ENCODE measurements at places on chromosomes 11 and 22. TPM values are rescaled to one million over a fixed set of nuclear protein-coding genes. Genes with fewer than 3 reads are reported as not detected.

FOXRED2 gene
- 5.3 TPM for total RNA-seq

MS4A12 gene
- total RNA-seq, result 0.31 TPM

RFPL3 gene
- total RNA-seq, result not detected

GRCh38 chr11:47765086-47765485 lies 2.1 kb downstream of the FNBP4 start:
- DNase-seq, result peak; percentile 27

DNA sequence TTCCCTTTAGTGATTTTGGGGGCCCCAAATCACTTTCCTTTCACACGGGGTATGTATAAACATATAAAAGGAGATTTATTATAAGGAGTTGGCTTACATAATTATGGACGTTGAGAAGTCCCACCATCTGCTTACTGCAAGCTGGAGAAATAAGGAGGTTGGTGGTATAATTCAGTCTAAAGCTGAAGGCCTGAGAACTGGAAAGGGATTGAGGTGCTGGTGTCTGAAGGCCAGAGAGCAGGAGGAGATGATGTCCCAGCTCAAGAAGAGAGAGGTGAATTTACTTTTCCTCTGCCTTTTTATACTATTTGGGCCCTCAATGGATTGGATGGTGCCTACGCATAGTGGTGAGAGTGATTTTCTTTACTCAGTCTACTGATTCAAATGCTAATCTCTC lies 1.3 kb upstream of the ZNF202 start:
- DNase-seq, result no peak

DNA sequence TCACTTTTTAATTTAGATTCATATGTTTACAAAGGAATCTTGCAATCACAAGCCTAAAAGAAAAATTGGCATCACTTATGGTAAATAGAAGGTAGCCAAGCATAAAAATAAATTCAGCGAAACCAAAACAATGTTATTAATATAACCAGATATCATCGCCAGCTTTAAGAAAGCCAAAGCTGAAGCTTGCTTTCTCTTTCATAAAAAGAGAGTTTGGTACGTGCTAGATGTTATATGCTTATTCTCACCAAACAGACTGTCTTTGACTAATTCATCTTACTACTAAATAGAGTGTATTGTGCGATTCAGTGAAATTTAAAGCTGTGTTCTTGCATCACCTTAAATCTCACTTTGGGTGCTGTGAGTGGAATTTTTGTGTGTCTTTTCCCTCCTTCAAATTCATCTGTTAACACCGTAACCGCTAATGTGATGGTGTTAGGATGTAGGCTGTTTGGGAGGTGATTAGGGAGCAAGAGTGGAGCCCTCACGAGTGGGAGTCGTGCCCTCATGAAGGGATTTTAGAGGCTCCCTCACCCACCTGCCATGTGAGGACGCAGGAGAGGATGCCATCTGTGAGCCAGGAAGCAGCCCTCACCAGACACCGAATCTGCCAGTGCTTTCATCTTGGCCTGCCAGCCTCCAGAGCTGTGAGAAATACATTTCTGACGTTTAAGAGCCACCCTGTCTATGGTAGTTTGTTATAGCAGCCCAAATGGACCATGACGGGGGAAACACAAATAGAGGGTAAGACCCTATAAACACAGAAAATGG lies 134.1 kb upstream of the TMEM45B start:
- no peak for DNase-seq

DNA sequence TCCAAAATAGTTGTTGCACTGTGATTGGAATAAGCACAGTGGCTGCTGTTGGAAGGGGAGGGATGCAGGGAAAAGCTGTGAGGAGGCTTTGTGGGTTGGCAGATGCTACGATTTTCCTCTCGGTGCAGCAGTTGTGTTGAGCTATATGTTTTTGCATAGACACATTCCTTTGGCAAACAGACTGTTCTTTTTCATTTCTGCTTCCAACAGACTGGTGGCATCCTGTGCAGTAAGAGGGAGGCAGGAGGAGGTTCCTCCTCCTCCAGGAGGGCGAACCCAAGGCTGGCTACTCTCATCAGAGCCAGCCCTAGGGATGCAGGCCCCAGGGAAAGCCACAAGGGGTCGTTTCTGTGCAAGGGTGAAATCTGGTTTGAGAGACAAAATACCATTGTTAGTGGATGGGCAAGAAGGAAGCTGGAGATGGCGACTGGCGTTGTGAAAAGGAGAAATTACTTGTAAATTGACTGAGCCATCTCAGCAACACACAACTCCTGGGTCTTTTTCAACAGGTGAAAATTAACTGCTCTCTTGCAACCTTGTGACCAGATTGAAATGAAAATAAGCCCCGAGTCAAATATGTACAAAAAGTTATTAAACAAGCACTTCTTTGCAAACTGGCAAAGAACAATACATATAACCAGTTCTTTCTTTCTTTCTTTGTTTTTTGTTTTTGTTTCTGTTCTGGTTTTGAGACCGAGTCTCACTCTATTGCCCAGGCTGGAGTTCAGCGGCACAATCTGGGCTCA lies 26.5 kb upstream of the UBASH3B start:
- peak; percentile 31 for DNase-seq

DNA sequence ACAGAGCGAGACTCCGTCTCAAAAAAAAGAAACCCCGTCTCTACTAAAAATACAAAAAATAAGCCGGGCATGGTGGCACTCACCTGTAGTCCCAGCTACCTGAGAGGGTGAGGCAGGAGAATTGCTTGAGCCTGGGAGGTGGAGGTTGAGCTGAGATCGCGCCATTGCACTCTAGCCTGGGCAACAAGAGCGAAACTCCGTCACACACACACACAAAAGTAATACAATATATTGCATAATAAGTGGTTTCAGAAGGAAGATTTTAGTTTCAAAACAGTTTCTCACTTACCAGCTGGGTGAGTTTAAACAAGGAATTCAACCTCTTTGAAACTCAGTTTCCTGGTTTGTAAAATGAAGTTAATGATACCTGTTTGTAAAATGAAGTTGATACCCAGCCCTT lies 32.7 kb upstream of the HTR3A start:
- no peak for DNase-seq

GRCh38 chr11:35391922-35392688 lies 27.3 kb downstream of the SLC1A2 start:
- DNase-seq, result peak; percentile 38

DNA sequence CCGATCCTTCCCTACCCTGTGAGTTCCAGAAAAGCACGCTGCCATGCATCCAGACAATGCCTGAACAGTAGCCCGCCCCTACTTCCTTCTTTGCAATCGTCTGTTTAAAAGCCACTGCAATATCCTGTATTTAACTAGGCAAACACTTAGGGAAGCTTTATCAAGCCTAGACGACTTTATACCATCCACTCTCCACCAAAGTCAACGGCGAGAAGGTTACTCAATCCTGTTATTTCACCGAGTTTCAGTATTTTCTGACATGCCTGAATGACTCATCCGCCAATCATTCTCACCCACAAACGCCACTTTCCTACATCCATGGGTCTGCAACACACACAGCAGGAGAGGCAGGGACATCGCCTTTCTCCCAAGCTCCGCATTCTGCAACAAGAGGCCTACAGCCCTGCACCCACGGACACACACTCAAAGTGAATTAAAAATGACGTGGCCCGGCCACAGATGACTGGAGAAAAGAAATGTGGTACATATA lies 9.3 kb downstream of the CELSR1 start:
- DNase-seq, result peak; percentile 89

DNA sequence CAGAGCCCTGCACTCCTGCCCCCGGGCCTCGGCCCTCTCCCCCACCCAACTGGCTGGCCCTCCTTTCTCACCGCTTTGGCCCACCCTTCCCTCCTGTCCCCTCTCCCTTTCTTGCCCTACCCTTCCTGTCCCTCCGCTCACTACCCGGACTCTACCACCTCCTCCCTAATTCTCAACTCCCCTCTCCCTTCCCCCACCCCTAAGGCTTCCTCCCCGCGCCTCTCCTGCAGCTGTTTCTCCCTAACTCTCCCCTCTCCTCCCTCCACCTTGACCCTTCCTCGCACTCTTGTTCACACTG lies 421 bp downstream of the SLC15A3 start:
- DNase-seq, result no peak

GRCh38 chr11:123475469-123475868 lies 45.4 kb downstream of the GRAMD1B start:
- no peak for DNase-seq

GRCh38 chr11:73792584-73792983 lies 4.9 kb downstream of the MRPL48 start:
- no peak for DNase-seq

All from astrocyte (in vitro differentiated cells and primary cell).